Ureter (tissue), 1 donor: ENCODE measurements at places on chromosomes 12 and 14. TPM values are rescaled to one million over a fixed set of nuclear protein-coding genes. Genes with fewer than 3 reads are reported as not detected.

The CINP gene
- total RNA-seq, result 31.2 TPM

The PRICKLE1 gene
- total RNA-seq, result 10.2 TPM

The SERPINA5 gene
- total RNA-seq, result 4.4 TPM

DNA sequence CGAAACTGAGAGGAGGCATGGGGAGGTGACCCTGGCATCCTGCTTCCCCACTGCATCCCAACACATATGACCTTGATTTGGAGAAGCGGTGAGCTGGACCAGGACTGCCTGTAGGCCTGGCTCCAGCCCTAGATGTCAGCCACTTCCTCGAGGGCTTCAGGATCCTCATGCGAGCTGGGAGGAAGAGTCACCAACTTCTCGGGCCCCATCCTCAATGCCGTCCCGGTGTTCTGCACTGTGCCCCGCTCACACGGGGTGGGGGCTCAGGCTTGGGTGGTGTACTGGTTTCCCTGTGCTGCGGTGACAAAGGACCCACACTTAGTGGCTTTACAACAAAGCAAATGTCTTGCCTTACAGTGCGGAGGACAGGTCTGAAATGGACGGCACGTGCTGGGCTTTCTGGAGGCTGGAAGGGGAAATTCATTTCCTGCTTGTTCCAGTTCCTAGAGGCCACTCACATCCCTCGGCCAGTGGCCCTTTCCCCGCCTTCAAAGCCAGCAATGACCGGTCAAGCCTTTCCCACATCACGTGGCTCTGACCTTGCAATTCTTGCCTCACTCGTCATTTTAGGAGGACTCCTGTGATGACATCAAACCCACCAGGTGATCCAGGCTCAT, 298.1 kb upstream of the RTL1 start:
- DNase-seq, result no peak

GRCh38 chr14:68823434-68824206, 30.8 kb upstream of the ZFP36L1 start:
- no peak for DNase-seq

DNA sequence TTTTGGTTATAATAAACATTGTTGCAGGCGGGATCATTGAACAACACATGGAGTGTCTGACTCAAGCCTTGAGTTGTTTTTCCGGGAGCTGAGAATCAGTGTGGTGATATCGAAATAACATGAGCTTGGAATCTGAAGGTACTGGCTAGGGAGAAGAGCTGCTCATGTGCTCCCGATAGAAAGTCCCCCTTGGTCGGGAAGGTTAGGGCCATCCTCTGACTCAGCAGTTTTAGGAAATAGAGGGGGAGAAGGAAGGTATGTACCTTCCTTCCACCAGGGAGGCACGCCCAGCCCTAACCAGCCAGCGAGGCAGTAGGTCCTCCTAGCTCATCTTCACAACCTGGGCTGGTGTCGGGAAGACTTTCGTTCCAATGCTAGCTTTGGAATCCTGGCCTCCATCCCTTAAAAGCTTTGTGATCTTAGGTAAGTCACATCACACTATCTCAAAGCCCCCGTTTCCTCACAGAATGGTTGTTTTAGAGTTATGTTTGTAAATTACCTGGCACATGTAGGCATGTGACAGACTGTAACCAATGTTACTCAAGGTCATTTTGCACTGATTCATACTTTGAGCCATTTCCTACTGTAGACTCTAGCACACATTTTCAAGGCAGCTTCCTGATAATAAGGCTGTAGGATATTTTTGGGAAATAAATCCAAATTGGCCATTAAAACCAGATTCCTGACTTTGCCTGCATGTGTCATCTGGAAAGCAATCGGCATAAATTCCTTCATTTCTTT, 1.9 kb upstream of the RAB35 start:
- no peak for DNase-seq

DNA sequence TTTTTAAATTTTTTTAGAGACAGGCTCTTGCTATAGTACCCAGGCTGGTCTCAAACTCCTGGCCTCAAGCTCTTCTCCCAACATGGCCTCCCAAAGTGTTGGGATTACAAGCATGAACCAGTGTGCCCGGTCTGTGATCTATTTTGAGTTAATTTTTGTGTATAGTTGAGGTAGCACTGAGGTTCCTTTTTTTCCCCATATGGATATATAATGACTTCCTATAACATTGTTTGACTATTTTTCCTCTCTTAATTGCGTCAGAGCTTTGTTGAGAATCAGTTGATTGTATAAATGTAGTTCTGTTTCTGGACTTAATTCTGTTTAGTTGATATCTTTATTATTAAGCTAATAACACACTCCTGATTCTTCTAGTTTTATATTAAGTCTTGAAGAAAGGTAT, 8.6 kb upstream of the M6PR start:
- DNase-seq, result no peak

DNA sequence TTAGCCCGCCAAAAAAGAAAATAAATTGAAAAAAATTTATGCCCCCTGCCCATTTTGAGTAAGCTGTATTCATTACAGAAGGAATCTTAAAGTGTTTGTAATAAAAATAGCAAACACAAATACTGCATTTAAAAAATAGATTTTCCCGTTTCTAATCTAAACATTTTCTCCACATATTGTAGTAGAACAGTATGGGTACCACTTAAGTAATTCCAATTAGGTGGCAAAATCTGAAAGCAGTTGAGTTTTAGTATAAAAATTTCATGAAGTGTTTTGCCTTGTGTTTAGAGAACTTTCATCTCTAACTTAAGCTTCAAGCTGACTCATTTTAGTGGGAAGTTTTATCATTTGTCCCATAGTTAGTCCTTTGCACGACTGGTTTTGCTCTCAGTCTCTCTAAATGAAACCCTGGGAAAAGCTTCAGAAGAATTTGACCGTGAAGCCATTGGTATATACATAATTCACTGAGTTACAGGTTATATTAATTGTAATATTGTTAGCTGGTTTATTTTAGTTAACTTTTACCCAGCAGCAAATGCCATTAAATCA, 214.6 kb downstream of the ERC1 start:
- no peak for DNase-seq

DNA sequence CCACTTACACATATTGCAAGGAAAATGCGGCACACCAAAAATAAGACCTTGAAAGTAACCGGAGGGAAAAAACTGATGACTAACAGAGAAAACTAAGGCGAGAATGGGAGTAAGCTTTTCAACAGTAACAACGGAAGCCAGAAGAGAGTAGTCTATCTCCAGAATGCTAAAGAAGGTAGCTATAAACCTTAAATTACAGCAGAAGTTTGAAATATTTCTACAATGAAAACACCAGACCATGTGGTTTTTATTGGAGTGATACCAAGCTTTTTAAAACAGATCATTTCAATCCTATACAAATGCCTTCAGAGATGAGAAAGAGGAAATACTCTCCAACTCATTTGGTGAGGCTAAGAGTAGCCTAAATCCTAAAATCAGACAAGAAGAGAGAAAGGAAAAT, 209.5 kb downstream of the ANO6 start:
- no peak for DNase-seq

GRCh38 chr12:53047221-53048032, 2.4 kb upstream of the TNS2 start:
- DNase-seq, result peak; percentile 85

GRCh38 chr12:109640961-109641360, 67.4 kb downstream of the MVK start:
- DNase-seq, result no peak

DNA sequence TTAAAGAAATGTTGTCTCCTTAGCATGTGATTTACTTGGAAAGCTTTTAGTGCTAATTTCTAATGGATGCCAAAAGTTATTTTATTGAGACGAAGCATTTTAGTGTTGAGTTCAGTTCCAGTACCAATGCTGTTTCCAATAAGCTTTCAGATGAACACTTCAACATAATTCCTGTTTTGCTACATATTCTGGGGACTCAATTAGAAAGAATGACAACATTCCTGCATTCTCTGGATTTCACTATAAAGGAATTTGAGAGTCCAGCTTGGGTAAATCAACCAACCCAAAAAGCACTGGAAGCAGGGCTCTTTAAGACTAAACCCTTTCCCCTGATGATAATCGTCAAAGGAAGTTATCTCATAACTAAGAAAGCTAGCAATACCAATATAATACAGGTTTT, 353.0 kb upstream of the TMTC1 start:
- DNase-seq, result no peak
